ENCODE measurements at places on chromosomes 12 and 14. TPM values are rescaled to one million over a fixed set of nuclear protein-coding genes. Genes with fewer than 3 reads are reported as not detected.

Gene IL31
- not detected for total RNA-seq

DNA sequence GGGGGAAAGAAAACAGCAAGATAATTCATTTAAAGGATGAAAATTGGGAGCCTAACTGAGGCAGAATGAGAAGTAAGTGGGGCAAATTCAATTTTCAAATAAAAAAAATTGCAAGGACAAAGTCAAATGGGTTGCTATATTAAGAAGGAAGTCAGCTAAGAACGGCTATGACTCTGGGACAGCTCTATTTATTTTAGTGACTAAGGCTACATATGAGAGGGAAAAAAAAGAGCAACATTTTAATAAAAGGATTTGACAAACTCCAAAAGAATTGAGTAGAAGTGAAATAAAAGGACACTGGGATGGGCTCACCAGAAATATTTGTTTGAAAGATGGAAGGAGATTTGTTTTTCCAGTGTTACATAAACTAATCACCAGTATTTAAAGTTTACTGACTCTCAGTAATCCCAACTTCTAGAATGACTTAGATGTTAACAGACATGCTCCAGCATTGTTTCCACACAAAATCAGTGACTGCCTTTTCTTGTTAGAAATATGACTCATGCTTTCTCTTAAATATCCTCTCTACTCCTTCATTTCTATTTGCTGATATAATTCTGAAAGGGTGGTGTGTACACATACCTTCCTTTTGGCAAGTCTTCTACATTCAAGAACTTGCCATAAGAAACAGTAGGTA, 198.5 kb downstream of the SLC25A21 start:
- no peak for DNase-seq
- H3K27ac ChIP-seq, result no peak overlapping the region
- H3K4me3 ChIP-seq, result no peak overlapping the region
- H3K4me1 ChIP-seq, result no peaks in the 10 kb centered on the region

DNA sequence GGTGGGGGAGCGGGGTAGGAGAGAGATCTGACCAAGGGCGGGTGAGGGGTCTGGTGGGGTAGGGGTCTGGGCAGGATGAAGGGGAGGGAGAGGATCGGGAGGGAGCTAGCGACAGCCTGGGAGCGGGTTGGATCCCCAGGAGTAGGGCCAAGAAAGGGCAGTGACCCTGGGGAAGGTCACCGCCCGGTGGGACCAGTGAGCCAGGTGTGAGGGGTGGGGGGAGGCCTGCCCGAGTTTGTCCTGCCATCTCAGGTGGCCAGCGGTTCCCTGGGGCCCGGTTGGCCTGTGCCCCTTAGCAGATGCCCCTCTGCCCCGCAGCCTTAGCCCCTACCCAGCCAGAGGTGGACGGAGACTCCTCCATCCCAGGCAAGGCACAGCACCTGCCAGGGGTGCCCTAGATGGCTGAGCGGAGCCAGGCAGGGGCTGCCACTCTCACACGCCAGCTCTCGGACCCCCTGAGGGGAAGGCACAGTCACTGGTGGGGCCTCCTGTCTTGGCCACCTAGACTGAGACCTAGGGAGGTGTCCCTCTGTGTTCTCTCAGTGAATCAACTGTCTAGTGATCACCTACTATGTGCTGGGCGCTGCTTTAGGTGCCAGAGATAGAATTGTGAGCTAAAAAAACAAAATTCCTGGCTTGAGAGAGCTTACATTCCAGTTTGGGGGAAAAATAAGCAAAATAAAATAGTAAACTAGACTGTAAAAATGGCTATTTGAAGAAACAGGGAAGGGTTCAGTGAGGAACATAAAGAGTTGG, 629 bp upstream of the TTC7B start:
- peak overlapping the region; percentile 88 for H3K4me3 ChIP-seq
- DNase-seq, result no peak
- H3K4me1 ChIP-seq, result peaks cover 10% of the 10 kb centered on the region
- H3K27ac ChIP-seq, result no peak overlapping the region
- no peaks in the 10 kb centered on the region for H3K27me3 ChIP-seq

DNA sequence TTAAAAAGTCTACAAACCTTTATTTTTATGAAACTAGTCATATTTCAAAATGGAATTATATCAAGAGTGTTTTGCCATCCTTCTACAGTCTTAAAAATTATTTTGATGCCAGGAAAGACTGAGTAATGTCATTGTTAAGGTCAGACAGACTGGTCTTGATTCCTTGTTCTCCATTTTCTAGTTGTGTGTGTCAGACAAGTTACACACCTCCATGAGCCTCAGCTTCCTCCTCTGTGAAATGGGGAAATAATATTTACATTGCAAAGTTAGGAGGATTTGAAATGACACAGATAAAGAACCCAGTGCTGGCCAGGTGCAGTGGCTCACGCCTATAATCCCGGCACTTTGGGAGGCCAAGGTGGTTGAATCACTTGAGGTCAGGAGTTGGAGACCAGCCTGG, 47.4 kb upstream of the ELK3 start:
- no peak overlapping the region for H3K4me3 ChIP-seq
- no peaks in the 10 kb centered on the region for H3K4me1 ChIP-seq
- no peaks in the 10 kb centered on the region for H3K27me3 ChIP-seq
- no peak overlapping the region for H3K27ac ChIP-seq

GRCh38 chr14:89430391-89431236, 13.6 kb upstream of the FOXN3 start:
- DNase-seq, result no peak
- peak overlapping the region; percentile 38 for H3K4me3 ChIP-seq
- H3K27ac ChIP-seq, result peak overlapping the region; percentile 81
- no peaks in the 10 kb centered on the region for H3K36me3 ChIP-seq

DNA sequence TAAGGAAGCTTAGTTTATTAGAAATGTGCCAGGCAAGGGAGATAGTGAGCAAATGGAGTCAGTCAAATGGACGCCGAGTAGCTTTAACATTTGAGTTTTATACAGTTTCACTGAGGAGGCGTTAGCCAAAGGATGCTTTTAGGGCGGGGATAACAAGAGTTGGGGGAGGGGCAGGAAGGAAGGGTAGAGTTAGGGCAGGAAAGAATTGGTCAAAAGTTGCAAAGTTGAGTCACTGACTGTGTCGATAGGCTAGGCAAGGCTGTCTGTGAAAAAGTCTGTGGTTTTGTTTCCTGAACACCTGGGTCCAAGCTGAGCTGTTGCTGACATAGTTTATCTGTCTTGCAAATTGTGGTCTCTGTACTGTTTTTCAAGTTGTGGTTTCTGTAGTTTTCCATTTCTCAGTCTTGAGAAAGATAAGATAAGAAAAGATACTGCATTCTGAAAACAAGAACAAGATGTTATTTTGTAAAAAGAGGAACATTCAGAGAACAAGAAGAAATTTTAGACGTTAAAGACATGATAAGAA, 62.6 kb upstream of the RESF1 start:
- H3K36me3 ChIP-seq, result no peaks in the 10 kb centered on the region
- H3K4me1 ChIP-seq, result no peaks in the 10 kb centered on the region
- H3K27ac ChIP-seq, result no peak overlapping the region
- no peaks in the 10 kb centered on the region for H3K27me3 ChIP-seq
- DNase-seq, result no peak
- H3K4me3 ChIP-seq, result no peak overlapping the region

Measured in breast epithelium (tissue), 4 donors.